ENCODE measurements at places on chromosomes 12 and 14.

- DNase-seq = no peak
These were observed 12.9 kb downstream of the GNG2 start for GRCh38 chr14:51873221-51873893.

- DNase-seq = no peak
These were observed 86.9 kb downstream of the TPH2 start for GRCh38 chr12:72025524-72025923.

GRCh38 chr14:75495882-75496281 lies 26.4 kb upstream of the BATF start:
- no peak for DNase-seq

GRCh38 chr14:40870252-40870651 lies 736.4 kb upstream of the LRFN5 start:
- DNase-seq = no peak

- DNase-seq = no peak
These were observed 2.9 kb upstream of the PFDN5 start for GRCh38 chr12:53292426-53292825.

DNA sequence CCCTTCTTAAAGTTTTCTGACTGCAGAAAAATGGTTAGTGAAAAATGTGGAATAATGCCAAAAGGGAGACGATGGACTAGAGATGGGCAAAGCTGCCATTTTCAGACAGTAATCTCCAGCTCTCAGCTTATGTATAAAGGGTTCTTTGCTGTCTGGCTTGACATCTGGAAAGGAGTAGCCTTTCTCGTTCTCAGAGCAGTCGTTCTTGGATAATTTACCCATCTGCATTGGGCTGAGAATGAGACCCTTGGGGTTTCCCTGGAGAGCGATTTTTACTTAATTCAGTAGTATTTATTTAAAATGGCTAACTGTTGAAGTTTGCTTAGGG lies 1.2 kb downstream of the NUDT4 start:
- DNase-seq = no peak

- no peak for DNase-seq
These were observed 35.9 kb downstream of the SLC4A8 start for GRCh38 chr12:51460519-51460918.

DNA sequence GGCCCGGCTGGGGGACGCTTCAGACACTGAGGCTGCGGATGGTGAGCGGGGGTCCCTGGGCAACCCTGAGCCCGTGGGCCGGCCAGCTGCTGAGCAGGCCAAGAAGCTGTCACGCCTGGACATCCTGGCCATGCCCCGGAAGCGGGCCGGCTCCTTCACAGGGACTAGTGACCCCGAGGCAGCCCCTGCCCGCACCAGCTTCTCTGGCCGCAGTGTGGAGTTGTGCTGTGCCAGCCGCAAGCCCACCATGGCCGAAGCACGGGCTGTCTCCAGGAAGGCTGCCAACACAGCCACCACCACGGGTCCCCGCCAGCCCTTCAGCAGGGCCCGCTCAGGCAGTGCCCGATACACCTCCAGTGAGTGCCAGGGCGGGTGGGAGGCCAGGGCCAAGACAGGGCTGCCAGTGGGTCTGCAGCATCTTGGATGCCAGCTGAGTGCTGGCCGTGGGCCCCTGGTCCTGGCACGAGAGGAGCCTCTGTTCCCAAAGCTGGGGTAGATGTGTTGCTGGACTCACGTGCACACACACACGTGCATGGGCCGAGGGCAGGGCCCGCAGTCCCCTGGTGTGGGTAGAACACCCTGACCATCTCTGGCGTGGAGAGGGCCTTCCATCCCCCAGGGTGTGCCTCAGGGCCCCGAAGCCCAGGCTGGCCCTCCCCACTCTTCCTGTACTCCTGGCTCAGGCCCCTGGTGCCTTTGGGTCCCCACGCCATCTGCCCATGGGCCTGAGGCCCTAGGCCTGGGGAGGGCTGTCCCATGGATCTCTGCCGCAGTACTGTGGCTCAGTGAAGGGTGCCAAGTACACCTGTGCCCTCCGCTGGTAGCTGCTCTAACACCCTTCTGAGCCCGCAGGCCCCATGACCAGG lies 22.8 kb downstream of the CEP170B start:
- no peak for DNase-seq

- DNase-seq = no peak
These were observed 14.0 kb upstream of the HPD start for GRCh38 chr12:121872546-121873215.

GRCh38 chr12:57441846-57442427 lies 7.4 kb downstream of the INHBC start:
- no peak for DNase-seq

DNA sequence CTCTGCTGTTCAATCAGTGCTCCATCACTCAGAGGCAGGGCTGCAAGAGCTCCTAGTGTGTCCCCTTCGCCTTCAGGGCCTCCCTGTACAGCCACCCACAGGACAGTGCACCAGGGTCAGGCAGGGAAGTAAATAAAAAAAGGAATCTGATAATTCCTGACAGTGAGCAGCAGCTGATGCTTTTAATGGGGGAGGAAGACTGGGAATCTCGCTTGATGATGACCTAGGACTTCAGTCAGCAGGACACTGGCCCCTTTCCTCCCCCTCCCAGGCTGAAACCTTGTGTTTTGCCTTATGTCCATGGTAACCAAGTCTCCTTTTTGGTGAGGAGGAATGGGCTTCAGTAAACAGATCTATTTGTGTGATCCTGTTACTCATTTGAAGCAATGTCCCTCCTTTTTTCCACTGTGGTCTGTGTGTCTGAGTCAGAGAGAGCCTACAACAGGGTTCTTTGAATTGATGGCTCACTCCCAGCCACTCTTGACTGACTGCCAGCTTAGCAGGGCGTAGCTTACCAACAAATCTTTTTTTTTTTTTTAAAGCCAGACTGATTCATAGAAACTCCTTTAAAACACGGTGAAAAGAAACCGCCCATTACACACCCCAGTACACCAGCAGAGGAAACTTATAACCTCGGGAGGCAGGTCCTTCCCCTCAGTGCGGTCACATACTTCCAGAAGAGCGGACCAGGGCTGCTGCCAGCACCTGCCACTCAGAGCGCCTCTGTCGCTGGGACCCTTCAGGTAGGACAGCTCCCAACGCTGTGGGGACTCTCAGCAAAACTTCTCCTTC lies at the start of gene EMP1:
Gene EMP1 (plus strand): TSS at position 597 of the 792 bp plus-strand sequence. CDS start 14,785 bp downstream, outside the sequence.
- peak; percentile 80 for DNase-seq

DNA sequence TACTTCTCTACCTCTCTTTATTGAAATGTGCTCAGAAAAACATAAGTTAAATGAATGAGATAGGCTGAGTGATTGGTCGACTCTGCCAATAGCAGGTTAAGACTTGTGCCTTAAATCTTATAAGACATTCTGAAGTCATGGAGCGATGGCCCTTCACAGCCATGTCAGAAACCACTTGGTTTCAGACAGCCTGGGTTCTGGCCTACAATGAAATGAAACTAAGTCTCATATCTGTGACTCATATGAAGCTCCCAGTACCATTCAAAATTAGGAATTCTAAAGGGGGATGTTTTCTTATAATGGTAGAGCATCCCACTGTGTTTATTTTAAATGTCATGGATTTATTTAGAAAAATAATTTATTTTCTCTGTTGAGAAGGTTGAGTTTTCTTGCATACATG lies 42.6 kb downstream of the PLXNC1 start:
- DNase-seq = no peak

All from right renal pelvis (tissue), 4 donors.